RPMI7951 (cell line): ENCODE measurements at places on chromosomes 7 and 10.

- DNase-seq = no peak
Observed at GRCh38 chr10:15990535-15991129, 130.3 kb upstream of the MINDY3 start.

DNA sequence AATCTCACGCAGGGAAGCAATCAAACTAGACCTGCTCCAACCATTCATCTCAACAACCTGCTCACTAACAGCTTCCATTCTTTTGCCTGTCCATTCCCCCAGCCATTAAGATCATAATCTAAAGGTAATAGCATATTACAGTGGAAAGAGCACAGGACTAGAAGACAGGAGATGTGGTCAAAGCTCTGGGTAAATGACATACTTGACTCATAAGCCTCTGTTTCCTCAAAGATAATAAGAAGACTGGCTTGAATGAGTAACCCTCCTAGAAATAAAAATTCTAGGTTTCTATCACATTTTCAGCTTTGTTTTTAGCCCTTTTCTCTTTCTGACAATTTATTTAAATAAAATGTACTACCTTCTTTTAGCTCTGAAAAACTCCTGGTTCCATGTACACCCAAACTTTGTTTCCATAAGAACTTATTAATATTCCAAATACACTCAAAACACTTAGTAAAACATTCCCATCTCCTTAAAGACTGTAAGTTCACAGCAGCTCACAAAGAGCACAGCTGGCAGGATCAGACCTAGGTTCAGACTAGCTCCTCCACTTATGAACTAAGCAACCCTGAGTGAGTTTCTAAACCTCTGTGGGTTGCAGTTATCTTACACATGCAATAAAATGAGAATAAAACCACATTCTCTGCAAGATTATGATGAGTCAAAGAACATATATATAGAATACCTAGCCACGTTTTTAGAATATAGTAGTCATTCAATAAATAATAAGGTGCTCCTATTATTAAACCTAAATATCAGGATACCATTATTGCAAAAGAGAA is 11.6 kb downstream of the FAM204A start:
- DNase-seq = no peak

GRCh38 chr10:76036111-76036940 is 604.9 kb downstream of the LRMDA start:
- DNase-seq = peak; percentile 50

GRCh38 chr7:14137676-14138075 is 148.2 kb upstream of the ETV1 start:
- no peak for DNase-seq

GRCh38 chr7:27842094-27842692 is 102.2 kb downstream of the TAX1BP1 start:
- DNase-seq = no peak

GRCh38 chr7:12337095-12337494 is 66.6 kb downstream of the VWDE start:
- DNase-seq = no peak

GRCh38 chr7:116886543-116887156 is 24.3 kb downstream of the CAPZA2 start:
- no peak for DNase-seq

GRCh38 chr10:124388476-124388822 is 30.3 kb downstream of the OAT start:
- DNase-seq = no peak

DNA sequence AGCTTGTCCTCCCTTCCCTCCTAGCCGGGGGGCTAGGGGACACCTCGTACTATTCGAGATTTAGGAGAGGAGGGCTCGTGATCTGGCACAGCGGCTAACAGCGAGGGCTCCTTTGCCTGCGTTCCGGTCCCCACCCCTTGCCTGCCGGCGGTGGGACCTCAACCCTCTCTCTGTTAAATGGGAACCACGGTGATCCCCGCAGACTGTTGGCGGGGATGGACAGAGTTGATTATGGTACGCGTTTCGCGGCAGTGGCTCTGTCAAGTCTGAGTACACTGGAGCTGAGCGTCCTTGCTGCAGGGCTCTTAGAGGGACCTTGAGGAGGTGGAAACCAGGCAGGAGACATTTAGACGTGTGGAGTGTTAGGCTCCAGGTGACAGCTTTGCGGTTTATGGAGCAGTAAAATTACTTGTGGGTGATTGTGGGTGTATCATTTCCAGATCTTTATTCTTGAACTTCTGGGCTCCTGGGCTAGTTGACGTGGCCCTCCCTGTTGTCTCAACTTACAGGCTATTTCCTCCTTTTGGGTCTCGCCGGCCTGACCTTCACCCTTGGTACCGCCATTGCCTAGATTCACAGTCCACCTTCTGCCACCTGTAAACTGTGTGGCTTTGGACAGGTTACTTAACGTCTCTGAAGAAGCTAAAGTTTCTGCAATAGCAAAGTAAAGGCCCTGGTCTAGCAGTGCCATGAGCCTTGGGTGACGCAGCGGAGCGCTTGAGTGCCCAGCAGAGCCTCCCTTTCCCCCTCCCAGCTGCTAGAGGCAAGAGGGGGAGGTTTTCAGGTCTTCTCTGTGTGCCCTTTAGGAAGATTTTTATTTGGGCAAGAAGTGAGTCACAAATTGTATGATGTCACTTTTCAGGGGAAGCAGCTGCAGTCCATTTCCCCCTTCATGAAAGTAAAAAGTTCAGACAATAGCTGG is 739 bp downstream of the CASP7 start:
- peak; percentile 82 for DNase-seq

DNA sequence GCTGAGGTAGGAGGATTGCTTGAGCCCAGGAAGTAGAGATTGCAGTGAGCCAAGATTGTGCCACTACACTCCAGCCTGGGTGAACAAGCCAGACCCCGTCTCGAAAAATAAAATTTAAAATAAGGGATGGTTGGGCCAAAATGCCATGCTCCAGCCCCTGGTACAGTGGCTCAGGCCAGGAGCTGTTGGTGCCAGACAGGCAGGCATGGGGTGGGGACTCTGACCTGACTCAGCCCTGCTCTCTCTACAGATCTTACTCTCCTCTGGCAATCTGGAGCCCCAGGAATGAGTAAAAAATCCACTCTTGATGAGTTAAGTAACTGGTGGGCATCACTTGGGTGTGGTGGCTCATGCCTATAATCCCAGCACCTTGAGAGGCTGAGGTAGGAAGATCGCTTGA is 8.4 kb upstream of the TMEM120A start:
- DNase-seq = no peak

DNA sequence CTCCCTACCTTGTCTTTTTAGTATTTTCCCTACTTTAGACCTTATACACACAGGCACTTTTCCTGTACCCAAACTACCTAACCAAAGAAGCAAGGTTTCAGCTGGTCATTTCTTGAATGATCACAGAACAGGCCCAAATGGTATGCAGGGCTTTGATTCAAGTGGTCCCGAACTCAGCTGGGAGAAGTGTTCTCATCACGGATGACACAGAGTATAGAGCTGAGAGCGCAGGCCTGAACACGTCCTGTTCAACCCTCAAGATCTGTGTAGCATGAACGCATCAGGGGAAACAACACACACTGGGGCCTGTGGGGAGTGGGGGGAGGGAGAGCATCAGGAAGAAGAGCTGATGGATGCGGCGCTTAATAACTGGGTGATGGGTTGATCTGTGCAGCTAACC is 318.2 kb downstream of the SFMBT2 start:
- no peak for DNase-seq

DNA sequence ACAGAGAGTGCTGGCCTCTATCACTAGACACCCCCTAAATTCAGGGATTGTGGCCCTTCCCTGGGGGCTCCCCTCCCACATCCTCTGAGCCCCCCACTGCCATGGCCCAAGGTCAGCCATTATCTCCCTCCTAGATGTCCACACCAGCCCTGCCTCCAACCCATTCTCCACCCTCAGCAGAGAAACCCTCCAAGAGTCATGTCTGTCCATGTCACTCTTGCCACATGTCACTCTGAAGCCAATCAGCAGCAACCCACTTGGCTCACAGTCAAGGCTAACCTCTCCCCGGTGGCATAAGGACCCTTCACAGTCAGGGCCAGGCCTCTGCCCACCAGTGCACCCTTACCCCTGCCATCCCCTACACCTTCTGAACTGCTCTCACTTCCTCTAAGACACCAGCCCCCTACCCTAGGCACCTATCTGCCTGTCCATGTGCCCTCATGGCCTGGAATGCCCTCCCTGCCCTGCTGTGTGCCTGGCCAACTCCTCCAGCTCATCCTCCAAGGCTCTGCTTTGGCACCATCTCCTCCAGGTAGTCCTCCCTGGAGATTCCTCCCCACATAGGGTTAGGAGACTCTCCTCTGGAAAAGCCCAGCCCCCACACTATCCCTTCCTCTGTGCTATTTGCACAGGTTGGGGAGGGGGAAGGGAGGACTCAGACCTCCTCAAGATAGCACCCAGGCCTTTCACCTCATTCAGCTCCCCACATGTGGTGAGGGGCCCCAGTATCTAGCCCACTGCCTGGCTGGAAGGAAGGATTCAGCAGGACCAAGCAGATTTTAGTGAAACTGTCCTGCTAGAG is 83.7 kb downstream of the GRID1 start:
- no peak for DNase-seq

DNA sequence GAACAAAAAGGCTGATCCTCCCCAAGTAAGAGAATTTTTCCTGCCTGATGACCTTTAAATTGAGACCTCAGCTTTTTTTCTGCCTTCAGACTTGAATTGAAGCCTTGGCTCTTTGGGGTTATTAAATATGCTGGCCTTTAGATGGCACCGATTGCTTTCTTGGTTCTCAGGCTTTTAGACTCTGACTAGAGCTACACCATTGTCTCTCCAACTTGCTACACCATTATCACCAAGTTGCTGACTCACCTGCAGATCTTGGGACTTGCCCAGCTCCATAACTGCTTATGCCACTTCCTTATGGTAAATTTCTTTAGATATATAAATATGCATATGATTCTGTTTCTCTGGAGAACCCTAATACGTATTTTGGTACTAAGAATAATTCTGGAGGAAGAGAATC is 3.1 kb upstream of the ABCA13 start:
- peak; percentile 57 for DNase-seq

DNA sequence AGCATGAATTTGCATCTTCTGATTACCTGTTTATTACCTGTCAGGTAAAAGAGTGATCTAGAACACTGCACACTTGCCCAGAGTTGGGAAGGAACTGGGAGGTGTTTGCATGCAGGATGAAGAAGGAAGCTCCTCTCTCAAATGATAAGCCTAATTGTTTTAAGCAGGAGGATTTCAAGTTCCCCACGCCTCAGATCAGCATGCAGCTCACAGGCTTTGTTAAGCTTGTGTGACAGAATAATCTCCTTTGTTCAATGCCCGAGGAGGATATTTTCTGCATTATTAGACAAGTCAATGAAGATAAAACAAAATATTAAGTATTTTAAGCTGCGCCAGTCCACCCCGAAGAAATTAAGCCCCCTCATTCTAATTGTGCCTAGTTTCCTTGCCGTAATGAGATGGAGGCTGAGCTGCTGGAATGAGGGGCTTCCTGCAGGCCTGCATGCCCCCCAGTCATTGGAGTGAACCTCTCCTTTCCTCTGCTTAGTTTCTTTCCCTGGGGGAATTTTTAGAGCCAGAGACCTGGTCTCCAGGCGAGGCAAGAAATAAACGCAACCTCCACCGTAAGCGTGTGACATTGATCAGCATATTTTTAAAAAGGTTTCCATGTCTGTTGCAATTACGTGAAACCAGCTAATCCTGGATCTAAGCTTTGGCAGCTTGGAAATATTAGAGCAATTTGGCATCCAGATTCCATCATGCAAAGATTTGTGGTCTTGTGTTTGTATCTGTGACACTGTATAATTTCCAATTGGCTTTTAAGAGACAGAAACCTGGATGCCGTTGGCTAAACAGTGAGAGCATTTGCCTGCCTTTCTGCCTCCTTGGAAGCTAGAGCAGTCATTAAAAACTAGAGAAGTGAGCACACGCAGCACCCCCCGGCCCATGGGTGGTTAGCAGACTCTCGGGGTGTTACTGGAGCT is 376.0 kb downstream of the GALNT17 start:
- DNase-seq = no peak

DNA sequence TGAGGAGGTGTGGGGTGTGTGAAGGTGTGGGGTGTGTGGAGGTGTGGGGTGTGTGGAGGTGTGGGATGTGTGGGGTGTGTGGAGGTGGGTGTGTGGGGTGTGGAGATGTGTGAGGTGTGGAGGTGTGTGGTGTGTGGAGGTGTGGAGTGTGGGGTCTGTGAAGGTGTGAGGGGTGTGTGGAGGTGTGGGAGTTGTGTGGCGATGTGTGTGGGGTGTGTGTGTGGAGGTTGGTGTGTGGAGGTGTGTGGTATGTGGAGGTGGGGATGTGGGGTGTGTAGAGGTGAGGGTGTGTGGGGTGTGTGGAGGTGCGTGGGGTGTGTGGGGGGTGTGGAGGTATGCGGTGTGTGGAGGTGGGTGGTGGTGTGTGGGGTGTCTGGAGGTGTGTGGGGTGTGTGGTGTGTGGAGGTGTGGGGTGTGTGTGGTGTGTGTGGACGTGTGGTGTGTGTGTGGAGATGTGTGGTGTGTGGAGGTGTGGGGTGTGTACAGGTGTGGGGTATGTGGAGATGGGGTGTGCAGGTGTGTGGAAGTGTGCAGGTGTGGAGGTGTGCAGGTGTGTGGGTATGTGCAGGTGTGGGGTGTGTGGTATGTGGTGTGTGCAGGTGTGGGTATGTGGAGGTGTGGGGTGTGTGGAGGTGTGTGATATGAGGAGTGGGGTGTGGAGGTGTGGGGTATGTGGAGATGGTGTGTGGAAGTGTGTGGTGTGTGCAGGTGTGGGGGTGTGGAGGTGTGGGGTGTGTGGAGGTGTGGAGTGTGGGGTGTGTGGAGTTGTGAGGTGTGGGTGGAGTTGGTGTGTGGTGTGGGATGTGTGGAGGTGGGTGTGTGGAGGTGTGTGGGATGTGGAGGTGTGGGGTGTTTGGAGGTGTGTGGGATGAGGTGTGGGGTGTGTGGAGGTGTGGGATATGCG is 34.5 kb downstream of the SPDYE17 start:
- no peak for DNase-seq

- no peak for DNase-seq
Observed at GRCh38 chr7:15566476-15566875, 4.7 kb upstream of the AGMO start.

GRCh38 chr7:2431260-2431867 is 28.0 kb downstream of the CHST12 start:
- DNase-seq = no peak

- DNase-seq = no peak
Observed at GRCh38 chr7:116812860-116813259, 49.5 kb upstream of the CAPZA2 start.

DNA sequence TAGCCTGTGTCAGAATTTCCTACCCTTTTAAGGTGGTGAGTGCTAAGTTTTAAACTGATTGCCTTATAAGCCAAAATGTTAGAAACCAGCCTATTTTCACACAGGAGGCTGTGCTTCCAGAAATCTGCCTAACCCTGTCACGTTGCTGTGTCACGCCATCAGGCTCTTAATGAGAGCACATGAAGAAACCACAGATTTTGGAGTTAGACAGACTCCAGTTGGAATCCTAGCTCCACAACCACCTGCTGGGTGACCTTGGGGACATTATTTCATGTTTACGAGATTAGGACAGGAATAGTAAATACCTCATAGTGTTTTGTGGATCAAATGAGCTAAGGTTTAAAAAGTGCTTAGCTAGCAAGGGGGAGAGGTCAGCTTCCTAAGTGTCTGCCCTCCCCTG is 321.8 kb downstream of the DPP6 start:
- DNase-seq = no peak

GRCh38 chr7:91198371-91198770 is 65.9 kb upstream of the FZD1 start:
- no peak for DNase-seq

- DNase-seq = no peak
Observed at GRCh38 chr10:61389887-61390286, 63.3 kb downstream of the TMEM26 start.
